ENCODE measurements at places on chromosomes 16 and 17. TPM values are rescaled to one million over a fixed set of nuclear protein-coding genes. Genes with fewer than 3 reads are reported as not detected.

The KRTAP1-5 gene
- not detected for total RNA-seq

The MYADML2 gene
- not detected for total RNA-seq

DNA sequence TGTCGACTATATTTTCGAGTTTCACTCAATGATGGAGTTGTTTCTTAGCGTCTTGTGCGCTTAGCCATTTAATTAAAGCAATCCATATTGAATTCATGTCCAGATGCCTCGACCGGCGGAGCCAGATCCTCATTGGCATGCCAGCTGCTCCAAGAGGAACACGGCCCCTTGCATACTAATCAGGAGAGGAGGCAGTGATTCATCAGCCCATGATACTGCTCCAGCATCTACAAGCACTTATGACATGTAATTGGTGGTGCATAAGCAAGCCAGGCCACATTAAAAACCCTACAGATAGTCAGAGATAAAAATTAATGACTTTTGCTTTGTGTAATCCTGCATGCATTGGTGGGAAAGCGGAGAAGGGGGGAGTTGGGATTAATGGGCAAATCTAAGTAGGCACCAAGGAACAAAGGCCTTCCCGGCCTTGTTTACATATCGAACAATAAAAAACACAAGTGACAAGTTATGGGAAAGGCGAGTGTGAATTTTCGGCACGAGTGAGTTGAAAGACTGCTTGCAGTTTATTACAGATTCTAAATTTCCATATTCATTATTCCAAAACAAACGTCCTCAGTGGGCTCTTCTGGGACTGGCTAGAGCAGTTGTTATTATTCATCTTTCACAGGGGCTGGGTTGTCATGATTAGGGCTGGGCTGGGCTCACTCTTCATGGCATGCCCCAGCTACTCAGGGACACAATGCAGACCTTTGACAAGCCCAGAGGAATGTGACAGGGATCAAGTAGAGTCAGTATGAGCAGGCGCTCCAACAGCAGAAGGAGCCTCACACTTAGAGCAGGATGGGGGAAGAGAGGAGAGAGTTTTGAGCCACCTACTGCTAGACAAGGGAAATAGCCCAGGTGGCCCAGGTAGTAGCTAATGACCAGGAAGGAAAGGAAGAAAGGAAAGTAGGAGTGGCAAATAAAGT, 281.7 kb upstream of the ZFHX3 start:
- peaks cover 2% of the 10 kb centered on the region for H3K27me3 ChIP-seq
- no peaks in the 10 kb centered on the region for H3K36me3 ChIP-seq
- no peak overlapping the region for H3K27ac ChIP-seq
- no peak for DNase-seq

DNA sequence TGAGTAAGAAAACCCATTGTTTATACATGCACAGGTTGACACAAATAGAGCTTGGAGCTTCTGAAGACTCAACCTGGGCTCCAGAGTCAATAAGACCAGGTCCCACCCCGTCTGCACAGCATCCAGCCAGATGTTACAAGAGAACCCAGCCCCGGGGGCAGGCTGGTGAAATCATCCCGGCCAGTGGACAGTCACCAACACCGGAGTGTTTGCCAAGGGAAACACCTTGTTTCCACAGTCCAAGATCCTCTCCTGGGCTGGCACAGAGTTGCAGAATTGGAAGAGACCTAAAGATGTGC, 90.3 kb downstream of the RAB11FIP4 start:
- H3K36me3 ChIP-seq, result no peaks in the 10 kb centered on the region
- no peak overlapping the region for H3K4me3 ChIP-seq
- H3K4me1 ChIP-seq, result no peaks in the 10 kb centered on the region
- DNase-seq, result no peak
- H3K27ac ChIP-seq, result no peak overlapping the region
- H3K27me3 ChIP-seq, result no peaks in the 10 kb centered on the region

DNA sequence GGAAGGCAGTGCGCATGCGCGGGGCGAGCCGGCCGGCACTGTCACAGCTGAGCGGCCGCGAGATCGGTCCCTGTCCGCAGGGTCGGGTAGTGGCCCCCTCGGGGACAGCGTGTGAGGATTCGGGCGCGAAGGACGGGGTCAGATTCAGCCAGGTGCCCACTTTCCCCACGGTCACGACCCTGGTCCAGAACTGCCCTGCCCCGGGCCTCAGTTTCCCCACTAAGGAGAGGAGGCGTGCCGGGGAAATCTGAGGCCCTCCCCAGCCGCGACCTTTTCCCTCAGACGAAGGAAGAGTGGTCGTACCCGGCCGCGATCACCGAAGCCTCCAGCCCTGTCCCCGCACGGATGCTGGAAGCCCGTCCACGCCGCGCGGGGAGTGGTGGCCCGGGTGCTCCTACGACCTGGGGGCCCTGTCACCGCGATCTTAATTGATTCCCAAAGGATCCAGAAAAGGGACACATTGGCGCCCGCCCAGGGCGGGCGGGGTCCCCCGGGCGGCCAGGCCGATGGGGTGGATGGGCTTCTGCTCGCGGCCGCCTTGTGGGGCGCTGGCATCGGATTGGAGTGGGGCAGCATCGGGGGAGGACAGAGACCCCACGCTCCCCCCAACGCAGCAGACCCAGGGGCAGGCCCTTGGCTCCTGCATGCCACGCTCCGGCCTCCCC, 57.7 kb downstream of the SRL start:
- H3K27me3 ChIP-seq, result no peaks in the 10 kb centered on the region
- no peaks in the 10 kb centered on the region for H3K36me3 ChIP-seq
- no peak for DNase-seq
- no peaks in the 10 kb centered on the region for H3K4me1 ChIP-seq
- no peak overlapping the region for H3K27ac ChIP-seq

DNA sequence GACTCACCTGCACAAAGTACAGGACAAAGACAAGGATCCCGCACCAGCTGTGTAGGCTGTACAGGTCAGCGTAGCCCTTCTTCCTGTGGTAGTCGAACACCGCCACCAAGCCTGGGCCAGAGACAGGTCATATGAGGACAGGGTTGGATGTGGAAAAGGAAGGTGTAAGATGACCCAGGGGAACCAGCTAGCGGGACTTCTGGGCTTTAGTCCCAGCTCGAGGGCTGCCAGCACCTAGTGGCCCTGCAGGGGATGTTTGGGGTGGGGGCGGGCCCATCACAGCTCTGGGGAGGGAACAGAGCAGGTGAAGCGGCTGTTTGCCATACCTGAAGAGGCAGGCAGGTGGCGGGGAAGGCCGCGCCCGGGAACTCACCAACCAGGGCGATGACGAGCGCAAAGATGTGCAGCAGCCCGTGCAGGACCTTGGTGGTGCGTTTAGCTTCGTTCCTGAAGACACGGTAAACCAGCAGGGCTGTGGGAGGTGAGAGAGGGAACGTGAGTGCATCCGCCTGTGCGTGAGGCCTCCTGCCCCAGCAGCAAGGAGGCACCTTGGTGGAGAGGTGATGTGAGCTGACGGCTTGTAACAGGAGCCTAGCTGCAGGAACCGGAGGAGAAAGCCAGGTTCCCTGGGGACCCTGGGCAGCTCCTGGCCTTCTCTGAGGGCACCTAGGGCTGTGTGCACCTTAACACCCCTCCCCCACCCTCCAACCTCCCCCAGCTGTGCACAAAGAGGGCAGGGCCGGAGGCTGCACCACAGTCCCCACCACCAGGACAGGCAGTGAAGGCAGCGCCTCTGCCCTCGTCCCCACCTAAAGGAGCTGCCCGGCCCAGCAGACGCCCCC, 10.2 kb downstream of the CYB561 start:
- H3K4me3 ChIP-seq, result no peak overlapping the region
- peak; percentile 43 for DNase-seq
- no peak overlapping the region for H3K27ac ChIP-seq
- H3K36me3 ChIP-seq, result no peaks in the 10 kb centered on the region
- H3K27me3 ChIP-seq, result no peaks in the 10 kb centered on the region
- H3K4me1 ChIP-seq, result peaks cover 1% of the 10 kb centered on the region
